ENCODE measurements at places on chromosomes 16 and 17.

GRCh38 chr17:19939993-19940721 lies 37.5 kb downstream of the AKAP10 start:
- DNase-seq: no peak

DNA sequence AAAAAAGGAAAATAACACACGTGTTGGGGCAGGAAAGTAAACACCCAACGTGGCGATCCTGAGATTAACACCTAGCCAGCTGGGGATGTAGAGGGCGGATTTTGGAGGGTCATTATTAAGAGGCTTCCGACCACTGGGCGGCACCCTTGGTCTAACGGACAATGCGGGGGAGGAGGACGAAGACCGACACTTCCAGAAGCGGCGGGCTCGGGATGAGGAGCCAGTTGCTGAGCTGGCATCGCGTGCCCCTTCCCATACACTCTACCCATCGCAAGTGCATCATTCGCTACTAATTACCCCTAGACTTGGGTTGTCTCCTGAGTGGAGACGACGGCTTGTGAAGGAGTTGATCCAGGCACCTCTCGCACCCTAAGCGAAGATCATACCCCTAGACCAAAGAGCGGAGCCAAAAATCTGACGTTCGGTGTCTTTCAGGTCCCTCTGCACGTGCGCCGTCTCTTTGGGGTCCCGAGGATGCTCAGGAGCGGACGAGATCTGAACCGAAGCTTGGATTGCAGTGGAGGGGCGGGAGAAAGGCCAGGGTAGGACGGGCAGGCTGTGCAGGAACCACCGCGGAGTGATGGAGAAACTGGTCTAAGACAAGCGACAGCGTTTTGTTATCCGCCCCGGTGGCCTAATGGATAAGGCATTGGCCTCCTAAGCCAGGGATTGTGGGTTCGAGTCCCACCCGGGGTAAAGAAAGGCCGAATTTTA lies 17.6 kb downstream of the ZNF213 start:
- peak; percentile 95 for DNase-seq

- DNase-seq: no peak
Measured at GRCh38 chr17:19897903-19898302, 30.2 kb upstream of the ULK2 start.

GRCh38 chr16:11105038-11105903 lies 150.7 kb downstream of the SOCS1 start:
- peak; percentile 58 for DNase-seq

GRCh38 chr17:81489998-81490992 lies 22.3 kb downstream of the ACTG1 start:
- no peak for DNase-seq

- DNase-seq: peak; percentile 11
Measured at GRCh38 chr17:9162275-9162985, 141.1 kb downstream of the NTN1 start.

DNA sequence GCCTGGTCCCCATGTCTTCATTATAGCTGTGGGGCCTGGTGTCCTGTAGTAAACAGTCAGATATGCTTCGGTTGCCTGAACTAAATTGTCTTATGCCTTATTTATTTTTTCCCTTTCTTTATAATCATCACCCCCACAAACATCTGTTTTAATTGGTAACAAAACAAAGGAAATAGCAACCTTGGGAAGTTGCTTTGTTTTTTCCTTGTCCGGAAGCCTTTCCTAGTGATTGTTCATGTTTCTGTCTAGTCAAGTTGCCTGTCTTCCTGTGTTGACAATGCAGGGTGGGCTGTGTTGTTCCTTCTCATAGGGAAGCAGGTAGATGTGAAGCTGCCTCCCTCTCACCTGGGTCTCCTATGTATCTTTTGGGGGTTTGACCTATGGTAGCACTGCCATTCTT lies 16.7 kb downstream of the PGS1 start:
- no peak for DNase-seq

GRCh38 chr16:8459085-8459733 lies 131.1 kb downstream of the TMEM114 start:
- no peak for DNase-seq

- peak; percentile 94 for DNase-seq
Measured at GRCh38 chr16:56988948-56989945, at the start of gene NLRC5. Gene NLRC5 (plus strand): TSS chr16:56989557. CDS start chr16:57020713, 31,156 bp downstream.

DNA sequence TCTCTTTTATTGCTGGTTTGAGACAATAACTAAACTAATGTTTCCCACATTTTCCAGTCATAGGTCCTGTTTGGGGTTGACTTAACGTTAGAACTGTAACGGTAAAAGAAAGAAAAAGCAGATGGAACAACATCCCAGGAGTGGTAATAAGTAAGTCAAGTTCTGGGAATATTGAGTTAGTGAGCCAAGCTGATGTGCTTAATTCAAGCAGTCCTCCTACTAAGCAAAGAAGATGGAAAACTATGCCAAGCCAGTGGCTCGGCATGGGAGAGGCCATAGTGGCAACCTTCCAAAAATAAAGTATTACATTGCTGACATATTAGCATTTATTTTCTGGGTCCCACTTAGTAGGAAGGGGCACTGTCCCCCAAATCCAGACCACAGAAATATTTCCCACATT lies 161.7 kb upstream of the CDH5 start:
- DNase-seq: no peak

- DNase-seq: peak; percentile 56
Measured at GRCh38 chr16:88769617-88770460, 15.2 kb downstream of the PIEZO1 start.

GRCh38 chr17:50240851-50241250 lies 33.4 kb upstream of the TMEM92 start:
- no peak for DNase-seq

GRCh38 chr16:89870440-89870839 lies 3.0 kb upstream of the TCF25 start:
- no peak for DNase-seq

DNA sequence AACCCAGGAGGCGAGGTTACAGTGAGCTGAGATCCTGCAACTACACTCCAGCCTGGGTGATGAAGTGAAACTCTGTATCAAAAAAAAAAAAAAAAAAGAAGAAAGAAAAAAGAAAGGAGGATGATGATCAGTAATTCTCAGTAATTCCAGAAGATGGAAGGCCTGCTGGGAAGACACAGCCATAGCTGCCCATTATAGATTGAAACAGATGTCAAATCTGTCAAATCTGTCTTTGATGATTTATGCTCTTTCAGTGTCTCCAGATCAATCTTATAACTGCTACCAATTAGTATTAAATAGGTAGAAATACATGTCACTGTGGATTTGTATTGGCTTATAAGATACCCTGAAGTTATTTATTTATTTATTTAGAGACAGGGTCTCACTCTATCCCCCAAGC lies 42.9 kb upstream of the CPPED1 start:
- DNase-seq: no peak

GRCh38 chr16:9012330-9012729 lies 48.6 kb upstream of the USP7 start:
- DNase-seq: no peak

DNA sequence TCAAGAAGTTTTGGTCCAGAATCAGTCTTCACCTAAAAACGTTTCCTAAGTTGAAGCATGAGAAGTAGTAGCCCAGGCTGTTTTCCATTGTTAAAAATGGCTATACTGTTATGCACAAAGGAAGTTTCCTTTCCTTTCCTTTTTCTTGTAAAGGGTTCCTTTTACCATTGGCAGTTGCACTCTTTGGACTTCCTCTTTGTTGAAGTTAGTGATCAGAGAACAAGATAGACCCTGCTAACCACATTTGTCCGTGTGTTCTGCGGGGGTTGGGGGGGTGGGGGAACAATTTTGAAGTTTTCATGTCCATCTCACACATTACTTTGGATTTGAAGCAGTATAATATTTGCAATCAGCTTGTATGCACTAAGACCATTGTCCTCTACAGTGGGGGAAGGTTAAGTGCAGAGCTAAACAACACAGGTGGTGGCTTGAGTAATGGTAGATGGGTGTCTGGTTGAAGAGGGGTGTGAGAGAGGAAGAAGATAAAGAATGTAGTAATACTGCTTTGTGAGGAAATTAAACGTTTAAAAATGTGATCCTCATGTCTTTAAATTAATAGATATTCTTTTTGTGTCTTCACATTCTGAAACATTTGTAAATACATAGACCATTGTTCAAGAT lies 1.4 kb downstream of the LPCAT2 start:
- DNase-seq: no peak

DNA sequence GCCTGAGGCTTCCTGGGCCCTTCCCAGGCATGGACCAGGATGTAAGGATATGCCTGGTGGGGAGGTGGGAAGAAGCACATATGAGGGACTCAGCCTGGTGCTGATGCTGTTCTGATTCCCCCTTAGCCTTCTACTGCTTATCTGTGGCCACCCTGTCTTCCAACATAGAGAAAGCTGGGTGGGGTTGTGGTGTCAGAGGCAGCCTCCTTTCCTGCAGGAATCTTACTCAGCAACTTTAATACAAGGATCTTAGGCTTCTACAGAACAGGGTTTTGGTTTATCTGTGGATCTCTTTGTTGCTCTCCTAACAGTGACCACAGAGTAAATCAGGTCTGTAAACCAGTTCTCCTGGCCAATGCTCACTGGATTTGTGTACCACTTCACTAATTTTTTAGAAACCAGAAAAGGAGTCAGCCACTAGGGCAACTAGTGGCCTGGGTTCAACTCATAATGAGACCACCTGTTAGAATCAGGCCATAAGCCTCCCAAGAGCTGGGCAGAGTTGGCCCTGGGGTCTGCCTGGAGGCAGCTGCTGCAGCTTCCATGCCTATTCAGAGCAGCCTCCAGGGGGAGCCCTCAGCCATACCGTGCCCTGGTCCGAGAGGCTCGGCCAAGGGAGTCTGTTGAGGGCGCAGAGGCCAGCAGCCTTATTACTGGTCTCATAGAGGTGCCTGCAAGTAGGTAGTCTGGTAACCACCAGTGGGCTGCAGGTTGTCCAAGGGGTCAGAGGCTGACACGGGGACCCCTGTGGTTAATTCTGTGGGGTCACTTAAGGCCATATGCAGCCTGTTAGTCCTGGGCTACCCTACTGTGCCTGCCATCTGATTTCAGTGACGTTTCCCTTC lies 7.1 kb downstream of the HAS3 start:
- peak; percentile 74 for DNase-seq

- DNase-seq: no peak
Measured at GRCh38 chr16:57462978-57463362, 491 bp downstream of the POLR2C start.

GRCh38 chr16:4461250-4462085 lies 13.0 kb downstream of the NMRAL1 start:
- no peak for DNase-seq

Measured in activated CD4-positive, alpha-beta T cell treated with anti-CD3 and anti-CD28 coated beads for 48 hours (primary cell).